Endothelial cell of umbilical vein (primary cell): ENCODE measurements at places on chromosomes 16 and 17. TPM values are rescaled to one million over a fixed set of nuclear protein-coding genes. Genes with fewer than 3 reads are reported as not detected.

The SBK1 gene
- 0.51 and 0.60 TPM in 2 replicates for total RNA-seq

The MILR1 gene
- total RNA-seq: 1.2 and 1.6 TPM in 2 replicates

The CCL7 gene
- total RNA-seq: not detected in 2 replicates

The DNASE1L2 gene
- 1.0 and 1.2 TPM in 2 replicates for total RNA-seq

The ADORA2B gene
- 6.5 and 9.8 TPM in 2 replicates for total RNA-seq

- H3K4me1 ChIP-seq: no peaks in the 10 kb centered on the region
- H3K27me3 ChIP-seq: no peaks in the 10 kb centered on the region
- no peak for DNase-seq
- H3K27ac ChIP-seq: no peak overlapping the region
These were observed 202.5 kb downstream of the MSI2 start for GRCh38 chr17:57458718-57459285.

DNA sequence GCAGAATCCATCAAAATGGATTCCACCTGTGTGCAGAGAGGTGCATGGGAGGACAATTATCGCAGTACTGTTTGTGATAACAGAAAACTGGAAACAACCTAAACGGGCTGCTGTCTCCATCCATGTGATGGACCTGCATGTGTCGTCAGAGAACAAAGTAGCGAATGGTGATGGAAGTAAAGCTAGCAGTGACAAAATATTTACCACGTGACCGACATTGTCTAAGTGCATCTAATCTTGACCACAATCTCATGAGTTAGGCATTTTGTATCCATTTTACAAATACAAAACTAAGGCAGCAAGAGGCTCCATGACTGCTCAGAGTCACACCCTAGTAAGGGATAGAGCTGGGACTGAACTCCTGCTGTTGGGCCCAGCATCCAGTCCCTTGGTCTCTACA, 187.3 kb downstream of the LGALS9B start:
- H3K36me3 ChIP-seq: no peaks in the 10 kb centered on the region
- no peak overlapping the region for H3K4me3 ChIP-seq
- H3K4me1 ChIP-seq: no peaks in the 10 kb centered on the region
- H3K27me3 ChIP-seq: no peaks in the 10 kb centered on the region
- DNase-seq: no peak

DNA sequence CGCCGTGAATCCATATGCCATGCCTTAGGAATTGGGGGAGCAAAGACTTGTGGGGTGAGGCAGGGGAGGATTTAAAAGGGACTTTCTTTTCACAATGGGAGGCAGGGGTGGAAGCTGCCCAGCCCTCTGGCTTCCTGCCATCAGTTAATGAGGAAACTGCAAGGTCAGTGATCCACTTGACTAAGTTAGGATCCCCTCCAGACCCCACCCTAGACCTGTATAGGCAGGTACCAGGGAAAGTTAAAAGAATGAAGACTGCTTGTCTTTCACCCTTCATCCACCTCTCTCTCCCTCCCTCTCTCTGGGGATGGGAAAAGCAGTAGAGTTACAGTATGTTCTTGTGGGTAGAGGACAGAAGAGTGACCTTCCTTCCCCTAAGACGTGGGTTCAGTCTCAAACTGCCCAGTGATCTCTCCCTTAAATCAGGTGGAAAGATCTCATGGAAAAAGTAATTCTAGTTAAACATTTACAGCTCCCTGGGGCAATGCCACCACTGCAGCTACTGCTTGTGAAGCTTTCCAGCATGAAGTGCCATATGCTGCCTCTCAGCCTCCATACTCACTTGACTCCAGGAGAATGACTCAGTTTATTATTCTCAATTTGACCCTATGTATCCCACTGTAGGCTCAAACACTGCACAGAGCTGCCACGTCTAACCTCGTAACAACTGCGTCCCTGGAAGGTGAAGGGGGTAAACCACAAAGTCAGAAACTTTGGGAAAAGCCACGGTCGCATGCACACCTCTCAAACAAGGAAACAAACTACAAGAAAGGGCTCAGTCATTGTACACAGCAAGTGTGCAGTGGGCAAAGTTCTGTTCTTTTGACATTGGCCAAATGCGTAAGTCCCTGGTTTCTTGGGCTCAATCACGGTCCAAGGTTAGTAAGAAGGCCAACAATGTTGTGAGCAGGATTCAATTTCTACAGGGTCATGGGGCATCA, 1.2 kb downstream of the COA3 start:
- H3K4me3 ChIP-seq: no peak overlapping the region
- no peaks in the 10 kb centered on the region for H3K36me3 ChIP-seq
